ENCODE measurements at places on chromosomes 16 and 17.

DNA sequence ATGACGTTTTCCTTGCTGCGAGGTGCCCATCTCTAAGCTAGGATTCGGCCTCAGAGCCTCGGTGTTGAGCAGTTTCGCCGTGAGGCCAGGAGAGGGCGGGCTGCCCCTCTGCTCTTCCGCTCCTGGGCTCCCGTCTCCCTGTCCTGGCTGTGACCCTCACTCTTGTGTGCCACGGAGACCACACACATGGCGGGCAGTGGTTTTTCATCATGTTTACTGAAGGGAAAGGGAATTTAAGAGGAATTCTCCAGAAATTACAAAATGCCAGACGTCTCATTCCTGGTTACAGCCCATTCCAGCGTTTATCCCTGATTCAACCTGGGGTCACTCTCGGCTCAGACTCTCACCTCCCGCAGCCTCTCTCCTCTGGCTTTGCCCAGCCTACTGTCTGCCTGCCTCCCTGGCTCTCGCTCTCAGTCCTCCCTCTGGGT is 96.8 kb upstream of the ELAC2 start:
- DNase-seq: no peak

DNA sequence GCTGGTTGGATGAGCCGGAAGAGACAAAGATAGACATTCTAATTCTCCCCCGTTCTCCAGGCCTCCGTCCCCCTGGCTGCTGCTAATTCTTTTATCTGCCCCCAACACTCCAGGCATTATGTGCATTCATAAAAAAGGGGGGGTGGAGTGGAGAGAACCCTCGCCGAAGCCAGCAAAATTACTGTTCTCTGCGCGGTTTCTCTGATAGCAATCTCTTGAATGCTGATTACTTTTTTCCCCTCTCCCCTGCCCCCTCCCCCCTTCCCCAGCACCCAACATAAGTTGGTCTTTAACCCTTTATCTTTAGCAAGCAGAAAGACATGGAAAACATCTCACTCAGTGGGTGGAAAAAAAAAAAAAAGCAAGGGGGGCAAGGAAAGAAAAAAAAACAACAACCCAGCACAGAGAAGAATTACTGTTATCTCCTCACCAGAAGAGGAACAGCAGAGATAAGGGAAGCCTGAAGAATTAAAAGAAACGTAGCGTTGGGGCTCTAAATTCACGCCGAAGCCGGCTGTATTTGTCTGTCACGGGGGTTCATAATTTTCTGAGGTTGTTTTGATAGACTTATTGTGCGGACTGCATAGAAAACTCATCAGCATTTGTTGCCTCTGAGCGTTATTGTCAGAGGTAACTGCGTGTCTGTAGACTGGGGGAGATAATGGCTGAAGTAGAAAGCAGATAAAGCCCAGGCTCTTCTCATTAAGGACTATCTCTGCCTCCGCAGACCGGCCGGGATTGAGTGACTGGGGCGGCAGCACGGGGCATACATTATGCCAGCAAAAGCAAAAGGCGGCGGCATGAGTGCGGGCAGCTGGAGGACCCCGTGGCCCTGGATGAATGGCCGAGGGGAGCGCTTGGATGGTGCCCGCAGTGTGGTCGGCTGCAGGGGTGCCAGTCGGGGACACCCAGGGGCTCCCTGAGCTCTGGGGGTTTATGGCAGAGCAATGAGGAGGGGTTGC is 126.9 kb downstream of the MRM1 start:
- no peak for DNase-seq

- DNase-seq: no peak
These were observed 3.7 kb downstream of the TMEM98 start for GRCh38 chr17:32931686-32932085.

DNA sequence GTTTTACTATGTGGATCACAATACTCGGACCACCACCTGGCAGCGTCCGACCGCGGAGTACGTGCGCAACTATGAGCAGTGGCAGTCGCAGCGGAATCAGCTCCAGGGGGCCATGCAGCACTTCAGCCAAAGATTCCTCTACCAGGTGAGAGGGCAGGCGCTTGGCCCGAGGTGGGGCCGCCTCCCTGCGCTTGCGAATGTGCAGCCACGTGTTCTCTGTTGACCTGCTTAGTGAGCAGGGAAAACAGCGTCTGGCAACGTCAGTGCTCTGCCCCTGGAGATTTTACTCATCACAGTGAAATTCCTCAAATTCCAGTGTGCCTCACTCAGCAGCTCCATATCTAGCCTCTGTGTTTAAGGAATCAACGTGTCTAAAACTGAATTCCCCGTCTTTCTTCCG is 33.4 kb upstream of the CLEC18A start:
- DNase-seq: no peak

GRCh38 chr17:74722782-74723181 is 10.1 kb upstream of the CD300LF start:
- DNase-seq: no peak

DNA sequence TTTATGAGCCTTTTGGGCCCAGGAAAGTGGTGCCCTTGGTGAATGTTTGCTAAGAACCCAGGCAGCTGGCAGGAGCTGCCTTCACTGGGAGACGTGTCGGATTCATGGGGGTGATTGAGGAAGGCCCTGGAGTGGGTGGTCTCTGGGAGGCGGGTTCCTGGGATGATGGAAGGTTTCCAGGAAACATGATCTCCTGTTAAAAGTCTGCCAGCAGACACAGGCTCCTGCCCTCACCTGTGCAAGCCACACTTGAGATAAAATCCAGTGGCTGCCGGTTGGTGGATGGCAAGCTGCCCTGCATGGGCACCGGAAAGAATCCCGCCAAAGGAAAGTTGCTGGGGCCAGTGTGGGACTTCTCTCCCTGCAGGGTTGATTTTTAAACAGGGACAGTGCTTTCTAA is 189.0 kb upstream of the CIBAR2 start:
- no peak for DNase-seq

- no peak for DNase-seq
These were observed 15.7 kb upstream of the CBX8 start for GRCh38 chr17:79812353-79813258.

Data from stimulated activated CD8-positive, alpha-beta memory T cell treated with anti-CD3 and anti-CD28 coated beads, Interleukin-4, amount 100 ng/mL, for 1 hour (primary cell).